Hair follicular keratinocyte (primary cell): ENCODE measurements at places on chromosomes 1 and 21. TPM values are rescaled to one million over a fixed set of nuclear protein-coding genes. Genes with fewer than 3 reads are reported as not detected.

Gene ARHGEF11
- 8.2 and 12.3 TPM in 2 replicates for total RNA-seq

Gene C21orf58
- 3.8 and 6.5 TPM in 2 replicates for total RNA-seq

Gene GPR157
- 5.5 and 5.6 TPM in 2 replicates for total RNA-seq

Gene NOS1AP
- total RNA-seq: 0.08 TPM in 1 of 2 replicates, not detected in the other

Gene MANEAL
- total RNA-seq: 0.15 and 0.78 TPM in 2 replicates

Gene GBP6
- 0.61 and 1.3 TPM in 2 replicates for total RNA-seq

Gene EPHA2
- total RNA-seq: 110 and 129 TPM in 2 replicates

Gene TEX38
- not detected in 2 replicates for total RNA-seq

Gene S100A7
- 5.2 and 13.3 TPM in 2 replicates for total RNA-seq
